Inflammatory macrophage treated with lipopolysaccharide for 4 hours (primary cell): ENCODE measurements at places on chromosomes 3 and 15.
A peak's percentile ranks its signal among the peaks of the same experiment; 100 is the strongest.

DNA sequence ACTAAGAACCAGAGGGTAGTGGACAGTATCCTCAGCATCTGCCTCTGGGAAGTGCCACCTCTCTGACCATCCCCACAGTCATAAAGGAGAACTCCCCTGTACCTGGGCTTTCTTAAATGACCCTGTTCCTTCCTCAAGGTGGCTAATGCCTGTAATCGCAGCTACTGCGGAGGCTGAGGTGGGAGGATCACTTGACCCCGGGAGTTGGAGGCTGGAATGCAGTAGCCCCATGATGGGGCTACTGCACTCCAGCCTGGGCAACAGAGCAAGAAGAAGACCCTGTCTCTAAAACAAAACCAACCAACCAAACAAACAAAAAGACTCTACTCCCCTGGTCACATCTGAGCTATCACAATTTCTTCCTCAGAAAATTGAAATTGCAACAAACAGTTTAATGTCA lies 848 bp upstream of the BUB1B start:
- no peak for DNase-seq

GRCh38 chr3:171497468-171497867 lies 37.3 kb upstream of the TNIK start:
- no peak for DNase-seq

DNA sequence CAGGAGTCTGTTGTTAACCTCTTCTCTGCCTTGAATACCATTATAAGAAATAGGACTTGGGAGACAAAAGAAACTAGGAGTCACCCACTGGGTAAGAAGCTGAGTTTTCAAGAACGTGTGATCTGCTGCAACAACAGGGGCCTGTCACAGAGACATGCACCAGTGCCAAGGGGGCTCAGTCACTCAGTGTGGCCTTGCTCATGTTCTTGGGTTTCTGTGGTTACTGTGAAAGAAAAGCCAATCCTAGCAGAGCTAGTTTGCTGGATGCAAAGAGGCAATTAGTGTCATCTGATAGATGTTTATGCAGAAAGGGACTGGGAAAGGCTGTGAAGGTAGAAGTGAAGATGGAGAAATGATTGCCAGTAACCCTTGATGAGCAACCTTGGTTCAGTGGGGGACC lies 126.3 kb downstream of the IQCH start:
- no peak for DNase-seq

DNA sequence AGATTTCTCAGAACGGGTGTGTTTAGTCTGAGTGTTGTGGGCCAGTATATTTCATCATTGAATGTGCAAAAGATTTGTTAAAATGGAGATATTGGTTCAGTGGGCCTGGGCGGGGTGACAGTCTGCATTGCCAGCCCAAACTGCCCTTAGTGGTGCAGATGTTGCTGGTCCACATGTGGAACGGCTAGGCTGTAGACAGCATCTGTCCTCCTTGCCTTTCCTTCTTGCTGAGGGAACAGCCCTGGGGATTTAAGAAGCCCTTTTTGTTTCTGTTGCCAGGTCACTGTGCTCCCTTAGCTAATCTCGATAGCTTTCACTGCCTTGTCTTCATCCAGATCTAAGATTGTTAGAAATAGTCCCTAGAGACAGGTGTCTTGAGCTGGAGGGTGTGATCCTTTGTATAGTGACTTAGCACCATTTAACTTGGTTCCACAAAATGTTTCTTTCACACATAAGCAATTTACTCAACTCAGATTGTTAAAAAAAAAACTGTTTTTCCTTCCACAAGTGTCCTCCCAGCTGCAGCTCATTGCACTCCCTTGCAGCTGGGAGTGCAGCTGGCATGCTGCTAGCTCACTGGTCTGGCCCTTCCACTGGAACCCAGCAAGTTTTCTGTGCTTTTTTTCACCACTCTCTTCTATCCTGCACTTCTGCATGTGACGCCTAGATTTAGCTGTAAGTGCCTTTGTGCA lies 37.5 kb downstream of the GAP43 start:
- DNase-seq: no peak

GRCh38 chr3:126817781-126818180 lies 113.7 kb downstream of the CHCHD6 start:
- no peak for DNase-seq

DNA sequence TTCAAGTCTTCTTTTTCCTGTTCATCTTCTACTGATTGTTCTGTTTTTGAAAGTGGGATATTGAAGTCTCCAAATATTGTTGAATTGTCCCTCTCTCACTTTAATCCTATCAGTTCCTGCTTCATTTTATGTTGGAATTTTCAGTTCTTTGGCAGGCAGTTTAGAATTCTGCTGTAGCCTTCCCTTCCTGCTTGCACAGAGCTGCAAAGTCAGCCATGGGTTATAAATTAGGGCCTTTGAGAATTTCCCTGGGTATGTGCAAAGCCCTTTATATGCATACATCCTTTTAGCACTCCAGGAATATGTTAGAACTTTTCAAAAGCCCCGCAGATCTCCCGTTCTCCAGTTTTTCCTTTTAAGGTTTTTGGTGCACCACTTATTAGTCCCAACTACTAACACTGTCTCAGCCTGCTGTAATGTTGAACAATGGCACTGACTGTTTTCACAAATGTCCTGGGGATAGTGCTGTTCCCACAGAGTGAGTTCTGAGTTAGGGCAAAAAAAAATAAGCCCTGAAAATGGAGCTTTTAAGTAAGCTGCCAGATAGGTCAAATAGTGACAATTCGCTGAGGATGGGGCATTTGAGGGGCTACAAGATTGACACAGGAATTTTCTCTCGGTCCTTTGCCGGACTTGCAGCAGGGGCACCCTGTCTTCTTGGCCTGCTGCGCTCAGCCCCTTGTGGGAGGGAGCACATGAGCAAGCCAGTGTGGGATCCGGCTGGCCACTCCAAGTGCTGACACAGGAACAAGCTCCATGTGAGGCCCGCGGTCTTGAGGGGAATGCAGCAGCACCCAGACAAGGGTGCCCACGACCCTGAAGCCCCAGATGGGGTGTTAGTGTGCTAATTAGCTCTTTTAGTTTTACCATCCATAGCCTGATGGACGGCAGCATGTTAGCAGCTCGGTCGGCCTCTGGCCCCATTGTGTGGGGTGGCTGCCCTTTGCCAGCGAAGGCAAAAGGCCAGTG lies 96.0 kb downstream of the VPS8 start:
- DNase-seq: no peak

GRCh38 chr3:186746008-186746407 lies 28.8 kb downstream of the KNG1 start:
- DNase-seq: peak; percentile 66

DNA sequence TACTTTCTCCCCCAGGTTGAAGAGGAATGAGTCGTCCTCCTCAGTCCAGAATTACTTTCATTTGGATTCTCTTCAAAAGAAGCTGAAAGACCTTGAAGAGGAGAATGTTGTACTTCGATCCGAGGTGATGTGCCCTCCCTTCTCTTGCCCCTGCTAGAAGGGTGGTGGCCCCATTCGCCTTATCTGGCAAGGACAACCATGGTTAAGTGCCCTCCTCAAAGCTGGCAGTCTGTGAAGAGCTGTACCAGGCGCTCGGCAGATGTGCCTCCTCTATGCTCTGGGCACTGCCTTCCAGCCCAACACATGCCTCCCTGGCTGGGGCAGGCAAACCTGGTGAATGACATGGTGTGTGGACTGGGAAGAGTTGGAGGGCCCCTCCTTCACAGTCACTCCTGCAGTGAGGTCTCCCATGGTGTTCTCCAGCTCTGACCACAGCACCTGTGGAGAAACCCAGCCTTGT lies 77.0 kb downstream of the CCK start:
- DNase-seq: no peak

- no peak for DNase-seq
Observed at GRCh38 chr3:182671942-182672341, 121.4 kb upstream of the ATP11B start.

- DNase-seq: no peak
Observed at GRCh38 chr3:196938124-196938523, 4.2 kb downstream of the NCBP2 start.

DNA sequence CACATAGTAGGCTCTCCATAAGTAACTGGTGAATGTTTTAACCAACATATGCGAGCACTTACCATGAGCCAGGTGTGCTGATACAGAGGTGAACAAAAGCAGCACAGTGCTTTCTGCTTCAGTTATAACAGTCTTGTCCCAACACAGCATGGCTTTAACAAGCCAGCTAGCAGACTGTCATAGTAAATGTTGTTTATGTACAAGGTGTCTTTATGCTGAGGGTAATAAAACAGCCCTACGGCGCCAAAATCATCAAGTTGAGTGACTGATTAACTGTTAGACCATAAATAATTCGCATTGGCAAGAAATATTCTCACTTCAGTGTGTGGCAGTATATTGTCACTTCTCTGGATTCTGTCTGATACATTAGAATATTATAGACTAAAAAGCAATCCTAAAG lies 646.0 kb upstream of the CFAP20DC start:
- no peak for DNase-seq

DNA sequence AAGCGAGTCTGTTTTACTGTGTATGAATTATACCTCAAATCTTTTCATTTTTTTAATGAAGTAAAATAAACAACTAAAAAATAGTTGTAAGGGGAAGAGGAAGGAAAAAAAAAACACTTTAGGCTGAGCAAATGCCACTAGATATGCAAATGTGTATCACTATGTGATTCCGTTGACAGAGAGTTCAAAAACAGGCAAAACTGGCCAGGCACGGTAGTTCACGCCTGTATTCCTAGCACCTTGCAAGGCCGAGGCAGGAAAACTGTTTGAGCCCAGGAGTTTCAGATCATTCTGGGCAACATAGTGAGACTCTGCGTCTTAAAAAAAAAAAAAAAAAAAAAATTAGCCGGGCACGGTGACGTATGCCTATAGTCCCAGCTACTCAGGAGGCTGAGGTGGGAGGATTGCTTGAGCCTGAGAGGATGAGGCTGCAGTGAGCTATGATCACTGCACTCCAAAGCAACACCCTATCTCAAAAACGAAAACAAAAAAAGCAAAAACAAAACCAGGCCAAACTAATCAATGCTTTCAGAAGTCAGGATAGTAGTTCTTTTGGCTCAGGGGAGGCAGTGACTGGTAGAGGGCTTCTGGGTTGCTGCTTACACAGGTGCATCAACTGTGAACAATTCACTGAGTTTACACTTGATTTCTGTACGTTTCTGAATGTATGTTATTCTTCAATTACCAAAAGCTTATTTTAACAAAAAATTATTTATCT lies 7.4 kb downstream of the PRC1 start:
- DNase-seq: no peak

GRCh38 chr15:71812966-71813722 lies 2.8 kb downstream of the NR2E3 start:
- DNase-seq: no peak

DNA sequence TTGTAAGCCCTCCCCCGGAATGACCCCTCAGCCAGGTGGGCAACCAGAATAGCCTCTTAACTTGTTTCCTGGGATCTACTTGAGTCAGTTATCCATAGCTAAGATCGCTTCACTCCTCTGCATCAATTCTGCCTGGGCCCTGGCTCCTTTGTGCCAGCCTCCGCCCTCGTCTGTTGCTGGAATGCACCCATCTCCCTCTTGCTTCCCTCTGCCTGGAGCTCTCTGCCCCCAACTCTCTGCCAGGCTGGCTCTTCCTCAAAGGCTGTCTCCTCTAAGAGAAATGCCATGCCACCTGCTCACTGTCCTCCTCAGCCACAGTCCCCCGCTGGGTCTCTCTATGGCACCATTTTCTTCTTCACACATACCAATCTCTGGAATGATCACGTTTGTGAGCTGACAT lies 240.8 kb downstream of the ADAMTS17 start:
- DNase-seq: no peak

GRCh38 chr15:68789534-68790241 lies 31.0 kb downstream of the ANP32A start:
- DNase-seq: no peak

GRCh38 chr3:197308591-197308990 lies 10.2 kb upstream of the DLG1 start:
- no peak for DNase-seq

GRCh38 chr15:38285456-38285855 lies 32.8 kb downstream of the SPRED1 start:
- no peak for DNase-seq

GRCh38 chr15:35470441-35470840 lies 75.5 kb downstream of the DPH6 start:
- DNase-seq: no peak
